ENCODE measurements at places on chromosomes 2 and 18.
A peak's percentile ranks its signal among the peaks of the same experiment; 100 is the strongest.

GRCh38 chr2:142165790-142166189 lies 35.0 kb upstream of the LRP1B start:
- no peak for DNase-seq

GRCh38 chr2:29530281-29530680 lies 391.1 kb downstream of the ALK start:
- no peak for DNase-seq

DNA sequence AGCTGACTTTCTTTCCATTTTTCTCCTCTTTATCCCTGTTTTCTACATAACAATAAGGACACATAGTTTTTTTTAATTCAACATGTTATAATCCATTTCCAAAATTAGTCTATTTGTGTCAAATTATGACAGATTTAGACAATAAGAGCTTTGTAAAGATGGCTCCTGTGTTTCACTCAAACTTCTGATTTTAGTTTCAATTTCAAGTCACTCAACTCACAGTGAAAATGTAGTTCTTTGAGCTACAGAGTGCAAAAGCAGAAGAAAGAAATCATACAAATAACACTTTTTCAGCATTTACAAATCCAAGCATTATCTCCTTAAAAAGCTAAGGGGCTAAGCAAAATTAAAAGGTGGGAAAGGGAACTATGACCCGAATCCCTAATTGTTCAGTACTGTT lies 340.7 kb upstream of the TRIB2 start:
- DNase-seq = no peak

- DNase-seq = no peak
These were observed 525.4 kb upstream of the VWC2L start for GRCh38 chr2:213885485-213885884.

DNA sequence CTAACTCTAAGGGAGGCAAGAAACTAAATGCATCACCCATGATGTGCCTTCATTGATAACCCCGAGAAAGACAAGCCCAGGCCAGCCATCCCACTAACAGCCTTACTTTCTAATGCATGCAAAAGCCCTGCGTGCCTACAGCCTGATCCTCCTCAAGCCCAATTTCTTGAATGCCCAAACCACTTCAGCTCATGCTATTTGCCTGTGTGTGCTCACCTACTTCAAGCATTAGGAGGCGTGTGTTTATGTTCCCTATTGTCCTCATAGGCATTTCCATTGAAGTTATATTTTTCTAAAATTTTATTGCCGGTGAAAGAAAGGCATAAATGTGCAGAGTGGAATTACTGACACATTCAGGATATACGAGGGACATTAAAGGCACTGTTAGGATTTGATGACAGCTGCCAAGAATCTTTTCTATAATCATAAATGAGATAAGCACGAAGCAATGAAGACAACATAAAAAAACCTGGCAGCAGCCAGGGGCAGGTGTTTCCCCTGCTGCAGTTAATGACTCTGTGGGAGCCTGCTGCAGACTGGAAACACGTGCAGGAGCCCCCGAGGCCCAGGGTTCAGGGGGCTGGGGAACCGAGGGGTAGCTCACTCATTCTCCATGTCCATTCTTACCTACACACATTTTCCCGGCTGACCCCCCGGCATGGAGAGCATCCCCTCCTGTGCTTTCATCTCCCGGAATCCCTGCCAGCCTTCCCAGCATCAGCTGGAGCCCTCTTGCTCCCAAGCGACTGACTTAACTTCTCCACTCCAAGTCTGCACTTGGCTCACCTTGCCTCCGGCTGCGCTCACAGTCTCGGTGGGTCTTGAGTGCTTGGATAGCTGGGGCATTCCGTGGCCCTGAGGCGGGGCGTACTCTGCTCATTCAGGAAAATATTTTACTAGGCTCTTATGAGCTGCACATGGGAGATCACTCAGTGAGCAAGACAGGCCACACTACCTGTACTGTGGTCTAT lies 292.3 kb upstream of the SIX2 start:
- no peak for DNase-seq

DNA sequence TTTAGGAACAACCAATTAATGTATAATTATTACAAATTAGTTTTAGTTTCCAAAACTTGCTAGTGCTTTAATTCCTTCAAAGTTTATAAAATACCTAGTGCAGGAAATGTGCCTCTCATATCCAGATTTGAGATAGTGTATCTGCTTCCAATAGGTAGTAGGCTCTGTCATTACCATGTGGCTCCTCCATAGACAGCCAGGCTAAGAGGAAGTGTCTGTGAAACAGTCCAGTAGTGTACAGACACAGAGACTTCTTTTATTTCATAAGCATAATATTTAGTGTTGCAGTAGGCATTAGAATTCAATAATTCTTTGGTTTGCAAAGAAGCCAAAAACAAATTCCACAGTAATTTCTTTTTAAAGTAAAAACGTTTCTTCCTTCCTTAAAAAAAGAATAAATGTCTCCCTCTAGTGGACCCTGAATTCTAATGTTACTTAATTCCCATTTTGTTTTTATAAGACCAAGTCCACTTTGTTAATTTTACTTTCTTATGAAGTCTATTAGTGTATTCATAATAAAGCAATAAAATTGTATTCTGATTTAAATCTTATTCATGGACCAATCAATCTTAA lies 101.2 kb downstream of the NEB start:
- DNase-seq = no peak

DNA sequence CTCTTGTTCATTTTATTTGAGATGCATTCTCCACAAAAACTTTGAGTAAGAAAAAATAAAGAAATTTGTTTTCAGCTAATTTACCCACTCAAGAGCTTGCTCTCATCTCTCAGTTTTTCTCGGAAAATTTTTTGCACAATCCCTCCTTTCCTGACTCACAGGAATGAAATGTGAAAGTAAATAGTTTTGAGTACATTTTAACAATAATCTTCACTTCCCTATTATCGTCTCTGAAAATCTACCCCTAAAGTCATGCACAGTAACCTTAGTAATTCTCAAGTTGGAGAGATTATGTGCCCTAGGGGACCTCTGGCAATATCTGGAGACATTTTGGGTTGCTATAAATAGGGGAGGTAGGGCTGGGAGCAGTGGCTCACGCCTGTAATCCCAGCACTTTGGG lies 2.6 kb downstream of the CYB5A start:
- DNase-seq = no peak

DNA sequence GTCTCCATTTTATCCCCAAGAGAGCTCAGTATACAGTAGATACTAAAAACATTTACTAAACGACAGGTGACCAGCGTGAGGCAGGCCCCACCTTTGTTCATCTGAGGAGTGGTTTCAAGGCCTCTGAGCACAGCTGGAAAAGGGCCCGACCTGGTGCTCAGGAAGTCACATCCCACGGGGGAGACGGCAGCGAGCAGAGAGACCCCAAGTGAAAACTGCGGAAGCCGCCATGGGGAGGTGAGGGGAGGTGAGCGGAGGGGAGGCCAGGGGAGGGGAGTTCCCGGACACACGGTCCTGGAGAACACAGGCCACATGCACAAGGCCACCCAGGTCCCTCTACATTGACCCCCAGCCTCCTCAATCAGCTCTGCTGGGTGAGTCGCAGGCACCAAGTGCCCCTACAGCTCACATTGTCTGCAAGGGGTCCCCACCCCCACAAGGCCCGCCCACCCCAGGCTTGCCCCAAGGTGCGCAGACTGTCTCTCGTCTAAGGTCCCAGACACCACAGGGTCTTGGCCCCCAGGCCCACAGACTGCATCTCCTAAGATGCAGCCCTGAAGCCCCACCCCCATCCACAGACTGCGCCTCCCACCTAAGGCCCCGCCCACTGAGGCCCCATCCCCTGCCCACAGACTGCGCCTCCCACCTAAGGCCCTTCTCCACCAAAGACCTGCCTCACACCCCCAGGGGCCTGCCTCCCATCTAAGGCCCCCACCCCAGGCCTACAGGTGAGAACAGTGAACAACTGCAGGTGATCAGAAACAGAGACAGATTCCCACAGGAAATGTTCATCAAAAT lies 19.1 kb downstream of the PARD6G start:
- no peak for DNase-seq

- no peak for DNase-seq
These were observed 564.2 kb downstream of the MBD2 start for GRCh38 chr18:53660306-53660705.

- DNase-seq = no peak
These were observed 324.8 kb upstream of the GULP1 start for GRCh38 chr2:187966924-187967323.

DNA sequence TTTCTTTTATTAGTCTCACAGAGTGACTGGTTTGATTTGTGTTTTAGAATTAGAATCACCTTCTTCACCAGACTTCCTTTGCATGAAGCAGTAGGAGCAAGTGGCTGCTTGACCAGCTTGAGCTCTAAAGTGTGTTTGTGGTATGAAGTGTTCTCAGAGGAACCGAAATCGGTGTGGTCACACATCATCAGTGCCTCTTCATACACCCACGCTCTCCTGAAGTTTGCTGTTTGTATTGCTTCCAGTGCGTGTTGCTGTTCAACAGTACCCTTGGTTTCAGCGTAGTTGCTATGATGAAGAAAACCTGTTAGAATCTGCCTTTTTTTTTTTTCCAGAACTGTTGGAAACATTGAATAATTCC lies 77.9 kb downstream of the LIMS1 start:
- no peak for DNase-seq

GRCh38 chr2:12222554-12222953 lies 476.1 kb downstream of the LPIN1 start:
- no peak for DNase-seq

- DNase-seq = no peak
These were observed 423.4 kb downstream of the ZEB2 start for GRCh38 chr2:144096531-144096930.

DNA sequence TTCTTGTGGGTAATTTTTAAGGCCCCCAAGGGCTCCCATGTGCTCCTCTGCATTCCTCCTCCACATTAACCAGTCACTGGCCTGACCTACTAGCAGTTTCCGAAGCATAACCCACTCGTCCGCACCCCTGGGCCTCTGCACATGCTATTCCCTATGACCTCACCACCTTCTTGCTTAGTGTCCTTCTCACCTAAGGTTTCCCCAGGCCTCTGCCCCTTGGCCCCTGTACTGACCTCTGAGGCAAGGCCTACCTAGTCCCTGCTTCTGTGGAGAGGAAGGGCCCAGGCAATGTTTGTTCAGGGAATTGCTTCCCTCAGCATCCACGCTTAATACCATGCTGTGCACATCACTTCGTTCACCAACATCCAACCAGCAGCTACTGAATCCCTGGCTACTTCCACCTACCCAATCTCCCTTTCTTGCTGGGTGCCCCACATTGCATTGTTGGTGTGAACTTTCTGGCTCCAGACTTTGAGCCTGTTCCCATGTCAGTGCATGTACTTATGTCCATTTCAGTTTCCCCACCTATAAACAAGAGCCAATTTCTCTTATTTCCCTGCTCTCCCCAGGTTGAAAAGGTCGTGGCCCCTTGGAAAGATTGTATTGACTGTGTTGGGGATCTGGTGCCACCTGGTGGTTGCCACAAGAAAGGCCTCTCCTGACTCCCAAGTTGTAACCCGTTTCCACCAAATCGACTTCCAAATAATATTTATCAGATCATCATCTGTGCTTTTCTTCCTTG lies 19.2 kb upstream of the TMEM177 start:
- peak; percentile 15 for DNase-seq

- no peak for DNase-seq
These were observed 62.3 kb upstream of the CTIF start for GRCh38 chr18:48476550-48476917.

- DNase-seq = no peak
These were observed 83.0 kb upstream of the MBOAT2 start for GRCh38 chr2:9086465-9086864.

DNA sequence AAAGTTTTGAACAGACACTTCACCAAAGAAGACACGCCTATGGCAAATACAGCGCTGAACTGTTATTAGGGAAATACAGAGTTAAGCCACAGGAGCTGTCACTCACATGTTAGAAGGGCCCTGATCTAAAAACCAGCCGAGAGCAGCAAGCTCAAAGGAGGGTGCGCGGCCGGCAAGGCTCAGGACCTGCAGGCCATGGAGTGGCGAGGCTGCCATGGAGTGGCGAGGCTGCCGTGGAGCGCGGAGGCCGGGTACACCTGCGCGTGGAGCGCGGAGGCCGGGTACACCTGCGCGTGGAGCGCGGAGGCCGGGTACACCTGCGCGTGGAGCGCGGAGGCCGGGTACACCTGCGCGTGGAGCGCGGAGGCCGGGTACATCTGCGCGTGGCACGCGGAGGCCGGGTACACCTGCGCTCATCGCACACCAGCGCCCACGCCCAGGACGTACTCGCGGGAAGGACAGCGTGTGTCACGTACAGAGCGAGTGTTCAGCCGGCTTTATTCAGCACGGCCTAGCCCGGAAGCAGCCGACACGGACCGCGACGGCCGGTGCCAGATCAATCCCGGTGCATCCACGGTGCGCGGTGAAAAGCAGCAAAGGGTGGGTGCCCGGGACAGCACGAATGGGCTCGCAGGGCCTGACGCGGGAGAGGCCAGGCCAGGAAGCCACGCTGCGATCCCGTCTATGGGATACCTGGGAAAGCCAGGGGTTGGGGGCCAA lies 68.8 kb downstream of the SLC66A2 start:
- no peak for DNase-seq

DNA sequence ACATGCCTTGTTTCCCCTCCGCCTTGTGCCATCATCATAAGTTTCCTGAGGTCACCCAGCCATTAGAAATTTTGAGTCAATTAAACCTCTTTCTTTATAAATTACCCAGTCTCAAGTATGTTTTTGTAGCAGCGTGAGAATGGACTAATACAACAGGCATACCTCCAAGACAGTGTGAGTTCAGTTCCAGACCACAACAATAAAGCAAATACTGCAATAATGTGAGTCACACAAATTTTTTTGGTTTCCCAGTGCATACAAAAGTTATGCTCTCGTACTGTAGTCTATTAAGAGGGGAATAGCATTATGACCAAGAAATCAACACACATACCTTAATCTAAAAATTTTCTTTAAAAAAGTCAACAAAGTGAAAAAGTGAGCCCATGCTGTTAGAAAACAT lies 217.2 kb downstream of the NR4A2 start:
- DNase-seq = no peak

DNA sequence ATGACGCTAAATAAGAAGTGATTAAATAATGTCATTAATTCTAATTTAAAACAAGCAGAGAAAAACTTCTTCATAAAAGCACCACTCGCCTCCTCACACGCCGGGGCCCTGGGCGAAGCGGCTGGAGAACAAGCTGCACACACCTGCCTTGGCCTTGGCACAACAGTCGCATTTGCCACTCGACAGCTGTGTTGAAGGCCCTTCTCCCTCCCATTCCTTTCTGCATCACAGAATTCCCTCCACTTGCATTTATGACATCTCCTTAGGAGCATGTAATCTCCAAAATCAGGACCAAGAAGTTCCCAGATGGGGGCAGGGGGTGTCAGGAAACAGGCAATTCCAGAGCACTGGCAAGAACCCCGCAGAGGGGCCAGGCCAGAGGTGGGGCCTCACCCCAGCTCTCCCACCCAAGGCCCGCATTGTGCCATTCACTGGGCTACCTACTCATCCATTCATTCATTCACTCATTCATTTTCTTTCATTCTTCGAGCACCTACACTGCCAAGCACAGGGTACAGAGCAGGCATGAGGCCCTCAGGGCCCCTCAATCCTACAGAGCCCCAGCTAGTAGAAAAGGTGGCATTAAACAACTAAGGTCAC lies 6.4 kb downstream of the HDAC4 start:
- no peak for DNase-seq

GRCh38 chr2:23734416-23734815 lies 192.5 kb downstream of the ATAD2B start:
- DNase-seq = no peak

GRCh38 chr2:196083601-196084000 lies 15.0 kb upstream of the DNAH7 start:
- no peak for DNase-seq
